ENCODE measurements at places on chromosomes 4 and X. TPM values are rescaled to one million over a fixed set of nuclear protein-coding genes. Genes with fewer than 3 reads are reported as not detected.

Gene PLAC8
- total RNA-seq, result 12.6 TPM

Gene SLC10A4
- not detected for total RNA-seq

Gene LINC00632
- 2.3 TPM for total RNA-seq

Gene PCYT1B
- total RNA-seq, result 0.07 TPM

Gene RASL11B
- total RNA-seq, result 0.32 TPM

DNA sequence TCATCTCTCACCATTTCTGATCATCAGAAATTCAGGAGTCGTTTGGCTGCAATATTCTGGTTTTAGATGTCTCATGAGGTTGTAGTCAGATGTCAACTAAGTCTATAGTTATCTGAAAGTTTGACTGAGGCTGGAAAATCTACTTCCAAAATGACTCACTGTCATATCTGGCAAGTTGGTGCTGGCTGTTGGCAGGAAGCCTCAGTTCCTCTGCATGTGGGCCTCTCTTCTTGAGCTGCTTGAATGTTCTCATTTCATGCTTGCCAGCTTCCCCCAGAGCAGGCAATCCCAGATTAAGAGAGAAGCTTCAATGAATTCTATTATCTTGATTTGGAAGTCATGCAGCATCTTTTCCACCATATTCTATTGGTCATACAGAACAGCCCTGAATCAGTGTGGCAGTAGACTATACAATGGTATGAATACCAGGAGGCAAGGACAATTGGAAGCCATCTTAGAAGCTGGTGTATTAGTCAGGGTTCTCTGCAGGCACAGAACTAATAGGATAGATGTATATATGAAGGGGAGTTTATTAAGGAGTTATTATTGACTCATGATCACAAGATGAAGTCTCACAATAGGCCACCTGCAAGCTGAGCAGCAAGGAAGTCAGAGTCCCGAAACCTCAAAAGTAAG, 46.8 kb upstream of the ELF2 start:
- no peaks in the 10 kb centered on the region for H3K4me1 ChIP-seq
- no peak for DNase-seq
- H3K4me3 ChIP-seq, result no peak overlapping the region

- no peak overlapping the region for H3K27ac ChIP-seq
- no peak overlapping the region for H3K4me3 ChIP-seq
- DNase-seq, result no peak
- H3K4me1 ChIP-seq, result no peaks in the 10 kb centered on the region
- no peaks in the 10 kb centered on the region for H3K27me3 ChIP-seq
These were observed 13.0 kb upstream of the BLTP1 start for GRCh38 chr4:122139139-122139538.

Data from right lobe of liver (tissue), 6 donors.